ENCODE measurements at places on chromosomes 2 and 18.

- DNase-seq: no peak
These were observed 5.8 kb upstream of the NDUFV2 start for GRCh38 chr18:9096685-9097084.

GRCh38 chr18:80000877-80001276, 12.5 kb upstream of the TXNL4A start:
- no peak for DNase-seq

DNA sequence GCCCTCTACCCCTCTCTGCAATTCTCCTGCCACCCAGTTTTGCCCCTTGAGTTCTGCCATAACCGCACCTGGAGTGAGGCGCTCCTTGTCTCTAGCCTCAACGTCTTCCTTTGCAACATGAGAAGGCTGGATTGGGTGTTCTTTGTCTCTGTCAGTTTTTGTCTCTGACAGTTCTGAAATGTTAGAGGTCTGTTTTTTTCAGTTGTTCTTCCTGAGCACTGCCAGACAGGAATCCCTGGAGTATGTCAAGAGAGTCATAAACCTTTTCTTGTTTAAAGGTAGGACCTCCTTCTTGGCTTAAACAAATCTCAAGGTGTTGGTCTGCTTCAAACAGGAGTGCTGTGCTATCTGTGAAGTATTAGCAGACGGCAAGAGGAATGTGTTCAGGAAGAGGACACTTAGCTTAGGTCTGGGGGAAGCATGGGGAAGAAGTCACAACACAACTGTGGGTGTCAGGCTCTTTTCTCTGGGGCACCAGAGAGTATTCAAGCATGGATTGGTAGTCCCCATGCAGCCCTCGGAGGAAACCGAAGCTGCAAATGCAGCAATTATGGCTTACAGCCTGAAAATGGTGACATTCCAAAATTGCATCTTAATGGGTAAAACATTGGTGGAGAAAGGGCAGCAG, 32.3 kb downstream of the AFF3 start:
- no peak for DNase-seq

DNA sequence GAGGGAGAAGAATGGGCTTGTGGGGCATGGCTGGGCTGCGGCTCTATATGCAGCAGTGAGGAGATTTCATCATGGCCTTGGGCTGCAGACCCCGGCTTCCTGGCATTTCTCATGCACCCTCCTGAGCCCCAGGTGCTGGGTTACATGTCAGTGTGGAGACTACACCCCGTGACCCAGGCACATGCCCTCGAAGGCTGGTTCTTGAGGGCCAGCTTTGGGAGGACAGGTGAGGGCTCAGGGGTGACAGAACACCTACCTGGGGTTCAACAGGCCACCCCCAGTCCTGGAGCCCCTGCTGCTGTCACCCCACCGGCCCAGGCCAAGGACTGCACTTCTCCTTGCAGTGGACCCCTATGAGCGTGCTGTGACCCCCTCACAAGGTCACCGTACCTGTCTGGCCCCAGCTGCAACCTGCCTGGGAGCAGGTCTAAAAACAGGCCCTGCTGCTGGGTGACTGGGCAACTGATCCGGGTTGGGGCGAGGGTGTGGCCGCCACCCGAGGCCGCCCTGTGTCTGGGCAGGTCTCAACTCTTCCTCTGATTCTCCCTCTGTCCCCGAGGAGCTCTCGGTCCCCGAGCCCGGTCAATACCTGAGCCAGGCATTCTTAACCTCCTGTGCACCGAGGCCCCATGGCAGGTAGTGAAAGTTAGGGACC, 94.8 kb upstream of the OTOS start:
- DNase-seq: no peak

- DNase-seq: no peak
These were observed 118.8 kb upstream of the RBBP8 start for GRCh38 chr18:22814329-22814703.

GRCh38 chr2:240507060-240507777, 50.6 kb downstream of the ANKMY1 start:
- no peak for DNase-seq

- no peak for DNase-seq
These were observed 1391.1 kb downstream of the SUCLG1 start for GRCh38 chr2:83067947-83068346.

GRCh38 chr2:125696560-125696959, 959.4 kb upstream of the GYPC start:
- DNase-seq: no peak

DNA sequence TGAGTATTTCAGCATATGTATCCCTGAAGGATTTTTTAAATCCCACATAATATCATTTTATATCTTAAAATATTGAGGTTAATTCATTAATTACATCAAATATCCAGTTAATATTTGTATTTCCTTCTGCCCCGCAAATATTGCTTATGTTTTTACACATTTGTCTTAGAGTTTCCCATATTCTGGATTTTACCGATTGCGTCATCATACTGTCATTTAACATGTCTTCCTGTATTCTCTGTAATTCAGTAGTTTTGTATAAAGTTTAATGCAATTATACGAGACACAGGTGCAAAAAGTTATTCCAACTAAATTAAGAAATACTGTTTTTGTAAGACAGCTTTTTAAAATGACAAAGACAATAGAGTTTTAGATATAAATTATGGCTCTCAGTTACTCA, 33.5 kb upstream of the UBXN4 start:
- no peak for DNase-seq

- no peak for DNase-seq
These were observed 125.0 kb downstream of the ETAA1 start for GRCh38 chr2:67522148-67522547.

DNA sequence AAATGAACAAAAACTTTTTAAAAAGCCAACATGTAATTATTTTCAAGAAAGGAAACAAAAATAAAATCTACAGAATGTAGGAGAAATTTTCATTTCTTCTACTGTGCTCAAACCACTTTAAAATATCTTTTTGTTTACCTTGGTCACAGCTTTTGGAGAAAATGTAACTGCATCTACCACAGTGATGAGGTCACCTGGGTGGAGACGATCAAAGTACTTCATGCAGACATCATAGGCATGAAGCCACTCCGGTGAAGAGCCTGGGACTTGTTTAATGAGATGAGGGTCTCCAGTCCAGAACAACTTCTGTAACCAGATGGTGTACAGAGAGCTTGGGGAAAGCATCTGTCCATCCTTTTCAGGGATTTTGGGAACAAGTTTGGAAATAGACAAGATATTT, 285.8 kb downstream of the NBAS start:
- no peak for DNase-seq

DNA sequence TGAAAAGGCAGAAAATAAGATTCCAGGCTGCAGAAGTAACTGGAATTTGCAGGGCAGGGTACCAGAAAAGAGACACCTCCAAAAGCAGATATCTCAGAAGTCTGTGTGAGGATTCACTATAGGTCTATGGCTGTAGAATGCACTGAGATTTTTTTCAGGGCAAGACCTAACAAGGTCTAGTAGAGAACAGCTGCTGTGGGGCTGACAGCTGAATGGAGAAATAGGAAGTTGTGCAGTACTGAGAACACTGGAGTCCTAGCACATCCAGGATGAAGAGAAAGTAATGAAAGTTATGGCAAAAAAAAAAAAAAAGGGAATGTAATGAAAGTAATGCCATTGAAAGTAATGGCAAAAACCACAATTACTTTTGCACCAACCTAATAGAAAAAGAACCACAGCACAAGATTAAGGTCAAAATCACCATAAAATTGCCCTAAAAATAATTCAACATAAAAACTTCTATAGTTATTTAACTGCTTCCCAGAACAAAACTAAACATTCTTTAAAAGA, 57.3 kb downstream of the CPO start:
- no peak for DNase-seq

DNA sequence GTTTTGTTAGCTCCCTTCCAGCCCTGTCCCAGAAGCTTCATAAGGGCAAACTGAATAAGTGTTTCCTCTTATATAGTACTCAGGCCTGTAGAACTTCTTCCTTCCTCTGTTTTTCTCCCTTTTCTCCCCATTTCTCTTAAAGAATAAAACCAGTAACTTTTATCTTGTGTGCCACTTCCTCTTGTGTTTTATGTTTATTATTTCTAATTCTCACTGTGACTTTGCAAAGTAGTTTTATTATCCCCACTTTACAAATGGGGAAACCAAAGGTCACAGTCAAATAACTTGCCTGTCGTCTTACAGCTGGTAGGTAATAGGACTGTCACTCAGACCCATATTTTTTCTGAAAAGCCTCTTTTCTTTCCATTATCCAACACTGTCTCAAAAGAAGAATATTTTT, 42.4 kb downstream of the RBBP8 start:
- DNase-seq: no peak

GRCh38 chr2:46239847-46240181, 57.4 kb upstream of the EPAS1 start:
- DNase-seq: no peak

- no peak for DNase-seq
These were observed 659 bp upstream of the COX5B start for GRCh38 chr2:97645112-97645694.

GRCh38 chr2:2254206-2254605, 76.9 kb downstream of the MYT1L start:
- no peak for DNase-seq

DNA sequence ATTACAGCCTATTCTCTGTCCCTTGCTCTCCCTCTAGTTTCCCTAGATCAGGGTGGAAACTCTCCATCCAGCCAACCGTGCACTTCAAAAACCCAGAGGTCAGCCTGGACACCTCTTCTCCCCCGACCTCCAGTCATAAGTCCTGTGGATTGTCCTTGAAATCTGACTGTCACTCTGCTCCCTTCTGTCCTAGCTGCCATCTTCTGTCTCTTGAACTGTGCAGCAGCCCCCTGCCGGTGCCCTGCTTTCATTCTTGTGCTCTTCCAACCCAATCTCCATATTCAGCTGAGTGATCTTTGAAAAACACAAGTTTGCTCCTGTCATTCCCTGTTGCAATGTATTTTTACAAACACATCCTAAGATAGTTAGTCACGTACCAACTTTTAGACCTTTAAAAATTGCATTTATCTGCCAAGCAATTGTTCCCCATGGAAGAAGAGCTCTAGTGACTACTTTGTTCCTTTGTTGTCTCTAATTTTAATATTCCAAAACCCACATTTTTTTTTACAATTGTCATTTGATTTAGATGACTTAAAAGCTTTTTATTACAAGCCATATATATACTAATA, 254.3 kb downstream of the CAMKMT start:
- DNase-seq: no peak

GRCh38 chr2:180901331-180901730, 79.1 kb upstream of the UBE2E3 start:
- DNase-seq: no peak

- DNase-seq: no peak
These were observed 6.4 kb downstream of the NGEF start for GRCh38 chr2:233006648-233007047.

DNA sequence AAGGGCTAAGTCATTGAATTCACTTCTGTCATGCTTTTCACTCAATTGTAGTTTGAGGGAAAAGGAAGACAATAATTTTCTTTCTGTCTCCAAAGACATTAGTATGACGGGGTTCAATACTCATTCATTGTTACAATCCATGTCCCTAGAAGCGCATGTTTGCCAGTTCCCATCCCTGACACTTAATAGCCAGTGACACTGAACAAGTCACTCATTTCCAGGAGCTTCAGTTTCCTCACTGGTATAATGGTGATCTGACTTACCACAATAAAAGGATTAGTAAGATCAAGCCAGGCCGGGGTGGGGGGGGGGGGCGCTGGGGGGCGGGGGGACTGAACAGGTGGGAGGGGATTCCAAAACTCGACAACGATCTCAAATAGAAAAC, 144.8 kb upstream of the MAP3K20 start:
- DNase-seq: no peak

- no peak for DNase-seq
These were observed 109.4 kb upstream of the SERTAD2 start for GRCh38 chr2:64763126-64763525.

DNA sequence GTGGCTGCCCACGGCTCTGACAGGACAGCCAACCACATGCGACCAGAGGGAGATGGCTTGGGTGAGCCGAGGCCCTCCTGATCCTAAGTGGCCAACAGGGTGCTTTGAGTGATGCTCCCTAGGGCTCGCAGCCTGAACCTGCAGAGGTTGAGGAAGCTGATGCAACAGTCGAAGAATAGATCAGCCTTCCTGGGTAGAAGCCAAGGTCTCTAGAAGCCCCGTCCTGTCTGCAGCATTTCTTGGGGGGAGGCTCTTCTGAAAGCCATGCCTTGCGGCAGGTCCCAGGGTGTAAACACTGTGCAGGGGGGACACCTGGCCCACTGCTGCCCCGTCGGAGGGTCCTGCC, 136.4 kb downstream of the HDAC4 start:
- DNase-seq: no peak

- no peak for DNase-seq
These were observed 189.3 kb downstream of the PHLPP1 start for GRCh38 chr18:62904396-62905285.

GRCh38 chr18:57443247-57443646, 8.1 kb downstream of the ONECUT2 start:
- no peak for DNase-seq

Measured in mammary epithelial cell (primary cell).